ENCODE measurements at places on chromosomes 7 and 10.
A peak's percentile ranks its signal among the peaks of the same experiment; 100 is the strongest.

DNA sequence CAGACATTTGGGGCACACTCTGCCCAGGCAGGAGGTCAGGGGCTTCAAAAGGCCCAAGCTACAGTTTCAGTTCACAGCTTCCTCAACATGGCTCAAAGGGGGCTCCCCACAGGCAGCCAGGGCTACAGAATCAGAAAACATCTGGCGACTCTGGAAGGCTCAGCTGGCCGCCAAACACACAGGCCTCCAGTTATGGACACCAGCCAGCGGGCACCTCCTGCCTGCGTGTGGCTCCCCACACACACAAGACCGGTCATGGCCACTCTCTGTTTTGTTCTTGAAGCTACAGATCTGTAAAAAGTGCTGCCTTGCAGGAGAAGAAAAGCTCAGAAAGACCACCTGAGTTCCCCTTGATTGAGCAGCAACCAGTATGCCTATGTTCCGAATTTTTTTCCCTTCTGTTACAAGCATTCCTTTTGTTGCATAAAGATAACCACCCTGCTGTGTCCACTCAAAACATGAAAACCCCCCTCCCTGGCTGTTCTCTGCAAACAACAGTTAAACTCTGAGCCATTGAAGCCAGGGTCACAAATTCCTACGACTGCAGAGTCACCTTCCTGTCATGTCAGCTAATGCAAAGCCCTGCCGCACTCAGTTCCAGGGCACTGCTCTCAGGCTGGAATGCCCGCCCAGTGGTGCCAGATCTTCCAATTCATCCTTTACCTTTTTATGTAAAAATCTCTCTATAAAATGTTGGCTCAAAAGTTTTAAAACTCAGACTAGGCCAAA is 33.6 kb downstream of the VSTM4 start:
- no peak for DNase-seq

- no peak for DNase-seq
These were observed 504.1 kb downstream of the SDK1 start for GRCh38 chr7:3805151-3805550.

- DNase-seq: no peak
These were observed 41.3 kb upstream of the CAMK1D start for GRCh38 chr10:12308057-12308456.

DNA sequence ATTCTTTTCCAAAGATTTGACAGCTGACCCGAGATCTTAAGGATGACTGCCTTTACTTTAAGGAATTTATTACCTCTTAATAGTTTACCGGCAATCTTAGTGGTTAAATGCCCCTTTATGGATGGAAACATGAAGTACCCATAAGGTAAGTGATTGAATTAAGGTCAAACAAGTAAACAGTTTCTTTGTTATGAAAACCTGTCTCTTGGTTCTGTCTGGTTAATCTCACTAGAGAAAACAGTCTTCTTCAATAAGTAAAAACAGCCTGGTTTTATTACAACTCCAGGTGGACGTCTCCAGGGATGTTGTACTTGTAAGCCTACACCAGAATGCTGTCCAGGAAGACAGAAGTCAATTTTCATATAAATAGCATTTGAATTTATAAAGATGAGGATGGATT is 161.8 kb upstream of the MTPN start:
- no peak for DNase-seq

- no peak for DNase-seq
These were observed 75.2 kb downstream of the MYL10 start for GRCh38 chr7:101553771-101554445.

DNA sequence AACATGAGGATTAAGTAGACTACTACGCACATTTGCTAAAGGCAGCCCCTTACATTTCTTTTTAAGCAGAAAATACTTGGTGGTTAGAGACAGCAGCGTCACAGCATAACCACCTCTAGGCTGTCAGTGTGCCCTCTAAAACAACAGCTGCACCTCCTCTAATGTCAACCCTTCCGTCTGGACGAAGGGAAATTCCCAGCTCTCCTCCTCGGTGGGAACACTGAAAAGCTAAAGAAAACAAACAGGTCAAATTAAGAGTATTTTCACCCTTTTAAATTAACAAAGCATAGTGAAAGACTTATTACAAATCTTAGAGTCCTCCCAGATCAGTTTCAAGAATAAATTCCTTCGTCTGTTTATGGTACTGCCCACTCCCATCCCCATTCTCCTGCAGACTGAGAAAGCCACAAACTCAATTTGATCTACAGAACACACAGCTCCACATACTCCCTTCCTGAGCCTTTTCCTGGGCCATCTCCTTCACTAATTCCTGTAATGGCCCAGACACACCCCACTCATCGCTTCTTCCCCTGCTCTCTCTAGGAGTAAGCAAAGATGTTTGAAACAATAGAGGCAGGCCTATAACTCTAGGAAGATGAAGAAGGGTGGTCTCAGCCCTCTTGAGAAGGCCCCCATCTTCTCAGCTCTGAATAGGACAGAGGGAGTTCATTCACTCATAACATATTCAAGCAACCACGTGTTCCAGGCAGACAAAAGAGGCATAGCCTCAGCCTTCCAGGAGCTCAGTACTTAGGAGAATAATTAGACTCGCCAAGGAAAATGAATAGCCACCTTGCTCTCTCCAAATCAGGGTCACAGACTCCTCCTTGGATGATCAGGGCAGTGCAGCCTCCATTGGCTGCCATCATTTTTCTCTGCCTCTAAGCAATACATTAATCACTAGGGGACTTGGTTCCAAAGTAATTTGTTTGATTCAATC is 47.5 kb upstream of the HNRNPH3 start:
- DNase-seq: no peak

DNA sequence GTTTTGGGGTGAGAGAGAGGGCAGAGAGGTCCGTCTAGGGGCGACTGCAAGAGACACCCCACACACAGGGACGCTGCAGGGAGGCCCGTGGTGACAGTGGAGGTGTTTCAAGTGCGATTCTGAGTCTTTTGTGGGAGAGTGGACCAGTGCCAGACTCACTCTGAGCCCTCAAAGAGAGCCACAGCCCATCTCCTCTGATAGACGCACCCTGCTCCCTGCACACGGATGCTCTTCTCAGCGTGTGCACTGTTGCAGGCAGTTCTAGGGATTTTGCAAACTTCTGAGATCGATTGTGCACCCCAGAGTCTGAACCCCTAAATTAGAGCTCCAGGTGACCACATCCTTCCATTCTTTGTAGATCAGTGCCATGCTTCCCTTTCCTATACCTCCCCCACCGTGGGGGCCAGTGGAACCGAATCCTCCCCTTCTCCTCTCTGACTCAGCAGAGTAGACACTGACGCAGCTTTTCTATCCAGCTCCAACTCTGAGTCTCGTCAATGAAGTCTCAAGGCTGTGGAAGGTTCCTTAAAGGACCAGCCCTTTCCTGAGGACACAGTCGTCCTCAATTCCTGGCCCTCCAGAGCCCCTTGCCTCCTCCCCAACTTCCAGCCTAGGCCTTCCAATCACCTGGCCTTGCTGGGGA is 83.8 kb downstream of the TMEM130 start:
- no peak for DNase-seq

DNA sequence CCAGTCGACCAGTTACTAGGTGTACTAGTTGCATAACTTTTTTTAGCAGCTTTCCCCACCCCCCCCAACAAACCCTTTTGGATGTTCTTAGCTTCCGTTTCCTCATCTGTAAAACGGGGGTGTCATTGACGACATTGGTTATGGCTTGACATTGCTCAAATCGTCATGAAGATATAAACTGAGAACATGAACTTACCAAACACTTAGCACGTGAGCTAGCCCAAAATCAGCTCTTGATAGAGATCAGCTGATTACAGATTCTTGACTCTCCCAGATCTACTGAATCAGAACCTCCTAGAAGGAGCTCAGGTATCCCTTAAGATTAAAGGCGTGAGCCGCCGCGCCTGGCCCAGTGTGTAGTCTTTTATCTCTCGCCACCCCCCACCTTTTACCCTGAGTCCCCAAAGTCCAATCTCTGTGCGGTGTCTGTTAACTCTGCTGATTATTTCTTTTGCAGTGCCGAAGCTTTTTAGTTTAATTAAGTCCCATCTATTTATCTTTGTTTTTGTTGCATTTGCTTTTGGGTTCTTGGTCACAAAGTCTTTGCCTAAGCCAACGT is 1.0 kb upstream of the GNA12 start:
- no peak for DNase-seq

DNA sequence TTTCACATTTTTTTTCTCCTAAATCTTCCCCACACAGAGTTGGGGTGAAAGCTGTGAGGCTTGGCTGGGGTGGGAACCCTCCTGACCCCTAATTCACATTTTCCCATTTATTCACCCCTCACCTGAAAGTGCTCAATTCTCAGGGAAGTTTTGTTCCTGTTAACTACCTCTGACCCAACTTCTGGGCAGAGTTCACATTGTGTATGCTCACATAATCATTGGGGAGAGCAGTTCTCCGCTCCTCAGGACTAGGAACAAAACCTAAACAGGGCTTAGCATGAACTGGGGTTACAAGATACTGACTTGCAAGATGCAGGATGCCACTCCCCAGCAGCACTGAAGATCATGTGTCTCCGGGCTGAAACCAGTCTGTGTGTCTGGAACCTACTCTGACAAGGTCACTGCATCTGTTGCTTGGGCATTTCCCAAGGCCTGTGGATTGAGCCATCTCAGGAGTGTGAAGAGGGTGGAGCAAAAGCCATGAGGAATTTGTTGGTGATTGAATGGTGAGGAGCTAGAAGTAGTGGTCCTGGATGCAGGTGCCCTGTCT is 258.1 kb upstream of the IGFBP3 start:
- DNase-seq: no peak

DNA sequence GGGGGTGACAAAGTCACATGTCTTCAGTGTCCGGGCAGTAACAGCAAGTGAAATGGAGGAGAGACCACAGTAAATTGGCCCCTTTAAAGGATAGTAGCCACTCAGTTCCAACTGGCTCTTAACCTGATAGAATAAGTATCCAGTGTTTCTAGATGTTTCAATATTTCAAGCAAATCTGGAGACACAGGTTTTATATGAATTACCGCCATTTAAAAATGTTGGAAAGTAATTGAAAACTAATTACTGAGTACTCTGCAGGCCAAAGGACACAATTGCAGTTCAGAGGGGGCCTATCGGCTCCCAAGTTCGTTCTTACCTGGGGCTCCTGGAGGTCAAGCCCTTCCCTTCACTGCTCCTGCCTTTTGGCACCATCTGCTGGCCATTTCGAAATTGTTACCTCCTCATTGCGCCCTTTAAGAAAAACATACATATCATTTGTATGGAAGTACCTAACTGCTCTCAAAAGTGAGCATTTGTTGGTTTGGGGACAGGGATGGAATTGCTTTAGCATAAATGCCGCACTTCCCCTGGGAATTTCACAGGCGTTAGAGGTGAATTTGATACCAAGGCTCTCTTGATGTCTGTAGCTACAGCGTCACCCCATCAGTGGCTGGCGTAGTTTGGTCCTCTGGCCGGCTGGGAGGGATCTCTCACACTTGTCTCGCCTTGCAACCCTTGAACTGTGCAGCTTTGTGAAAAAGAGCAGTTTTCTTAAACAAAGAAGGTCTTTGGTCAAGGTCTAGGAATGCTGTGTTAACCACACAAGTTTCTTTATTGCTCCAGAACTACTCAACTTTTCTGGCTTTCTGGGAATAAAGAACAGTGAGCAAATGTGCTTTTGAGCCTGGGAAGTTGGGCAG is 220.0 kb downstream of the ARHGAP21 start:
- peak; percentile 32 for DNase-seq

DNA sequence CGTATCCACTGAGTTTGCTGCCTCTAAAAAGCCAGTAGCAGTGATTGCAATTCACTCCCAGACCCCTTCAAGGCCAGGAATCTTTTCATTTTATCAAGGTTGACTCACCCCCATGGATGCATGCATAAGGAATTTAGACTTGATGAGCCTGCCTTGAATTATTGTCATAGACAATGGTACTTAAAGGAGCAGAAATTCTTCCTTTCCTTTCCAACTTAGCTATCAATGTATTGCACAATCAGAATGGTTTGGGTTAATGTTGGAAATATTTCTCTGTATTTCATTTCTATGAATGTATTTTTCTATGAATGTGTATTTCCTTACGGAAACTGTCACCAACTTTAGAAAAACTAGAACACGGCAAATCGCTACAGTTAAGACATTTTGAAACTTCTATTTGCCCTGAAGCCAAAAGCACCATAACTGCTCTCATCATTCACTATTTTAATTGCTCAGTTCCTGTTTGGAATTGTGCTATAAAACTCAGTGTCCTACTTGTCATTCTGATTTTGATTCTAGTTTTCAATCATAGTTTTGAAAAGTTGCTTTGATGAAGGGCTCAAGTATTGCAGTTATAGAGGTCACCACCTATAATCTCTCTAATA is 355.7 kb upstream of the AKR1E2 start:
- DNase-seq: no peak

- DNase-seq: no peak
These were observed 1134.0 kb upstream of the LRRN3 start for GRCh38 chr7:109956916-109957315.
